ENCODE measurements at places on chromosomes 11 and 22. TPM values are rescaled to one million over a fixed set of nuclear protein-coding genes. Genes with fewer than 3 reads are reported as not detected.

Gene HBD
- polyA plus RNA-seq: not detected

GRCh38 chr11:9787260-9787659 is 123.4 kb downstream of the SWAP70 start:
- DNase-seq: no peak

GRCh38 chr22:19121631-19122142 is 525 bp downstream of the DGCR2 start:
- peak; percentile 78 for DNase-seq

DNA sequence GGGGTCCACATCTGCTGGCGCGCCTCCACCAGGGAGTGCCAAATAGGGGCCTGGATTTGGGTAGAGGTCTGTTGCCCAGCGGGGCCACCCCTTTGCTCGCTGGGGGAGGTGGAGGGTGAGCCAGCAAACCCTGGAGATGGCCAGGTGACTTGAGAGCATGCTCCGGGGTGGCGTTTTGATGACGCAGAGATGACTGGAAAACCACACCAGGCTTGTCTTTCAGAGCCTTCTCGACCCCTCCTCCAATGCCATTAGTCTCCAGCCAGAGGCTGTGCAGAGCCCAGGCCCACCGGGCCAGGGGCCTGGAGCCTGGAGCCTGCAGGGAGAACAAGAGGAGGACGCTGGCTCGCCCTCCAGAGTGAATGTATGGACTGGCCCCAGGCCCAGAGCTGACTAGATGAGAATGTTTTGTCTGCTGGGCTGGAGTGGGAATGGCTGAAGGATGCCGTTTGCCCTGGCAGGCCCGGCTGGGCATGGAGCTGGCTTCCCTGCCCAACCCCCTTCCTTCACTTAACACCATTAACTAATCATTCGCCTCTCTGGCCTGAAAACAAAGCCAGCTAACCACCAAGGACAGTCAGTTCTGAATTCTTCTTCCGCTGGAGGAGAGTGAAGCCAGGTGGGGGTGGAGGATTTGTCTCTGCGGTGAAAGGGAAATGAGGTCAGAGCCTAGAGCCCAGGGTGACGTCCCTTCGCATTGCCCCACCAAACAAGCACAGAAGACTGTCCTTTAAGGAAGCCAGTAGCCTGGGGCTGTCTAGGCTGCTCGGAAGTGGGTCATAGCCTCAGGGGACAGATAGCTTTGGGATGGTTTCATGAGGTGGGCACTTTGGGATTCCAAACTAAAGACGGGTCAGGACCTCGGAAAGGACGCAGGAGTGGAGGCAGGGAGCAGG is 1.6 kb upstream of the MCAM start:
- DNase-seq: peak; percentile 61

DNA sequence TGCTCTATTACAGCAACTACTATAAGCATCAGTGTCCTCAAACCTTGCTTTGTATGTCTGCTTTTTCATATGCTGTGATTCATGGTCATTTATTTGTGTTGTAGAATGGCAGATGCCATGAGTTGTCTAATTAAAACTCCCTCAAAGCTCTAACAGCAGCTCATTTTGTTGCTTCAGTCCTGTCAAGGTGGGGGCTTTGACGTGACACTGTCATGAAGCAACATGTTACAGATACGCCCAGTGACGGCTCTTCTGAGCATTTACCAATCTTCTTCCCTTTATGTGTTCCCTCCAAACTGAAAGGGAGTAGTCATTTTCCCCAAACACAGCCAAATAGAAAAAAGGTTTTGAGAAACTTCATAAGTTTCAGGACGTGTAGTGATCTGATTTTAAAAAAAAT is 106.7 kb downstream of the DBX1 start:
- no peak for DNase-seq

DNA sequence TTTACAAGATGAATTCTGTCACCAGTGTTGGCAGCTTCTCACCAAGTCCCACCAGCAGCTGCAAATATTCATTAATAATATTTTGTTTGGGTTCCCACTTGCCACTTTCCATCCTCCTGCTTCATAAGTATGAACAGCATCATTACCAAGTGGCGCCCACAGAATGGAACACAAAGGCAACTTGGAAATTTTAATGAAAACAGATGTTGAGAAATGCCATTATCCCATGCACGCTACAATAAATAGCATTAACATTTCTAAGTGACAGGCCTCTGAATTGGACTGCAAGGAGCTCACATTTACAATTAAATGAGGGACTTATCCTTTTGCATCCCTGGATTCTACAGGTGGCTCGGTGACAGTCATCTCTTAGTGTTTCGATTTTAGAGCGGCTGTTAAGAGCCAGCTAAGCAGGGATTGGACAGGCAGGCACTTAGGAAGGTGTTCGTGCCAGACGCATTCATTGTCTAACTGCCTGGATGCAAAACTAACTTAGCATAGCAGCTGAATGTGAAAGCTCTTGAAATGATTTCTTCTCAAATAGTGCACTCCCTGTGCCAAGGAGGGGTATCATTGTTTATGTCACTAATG is 170.3 kb downstream of the KIRREL3 start:
- no peak for DNase-seq

DNA sequence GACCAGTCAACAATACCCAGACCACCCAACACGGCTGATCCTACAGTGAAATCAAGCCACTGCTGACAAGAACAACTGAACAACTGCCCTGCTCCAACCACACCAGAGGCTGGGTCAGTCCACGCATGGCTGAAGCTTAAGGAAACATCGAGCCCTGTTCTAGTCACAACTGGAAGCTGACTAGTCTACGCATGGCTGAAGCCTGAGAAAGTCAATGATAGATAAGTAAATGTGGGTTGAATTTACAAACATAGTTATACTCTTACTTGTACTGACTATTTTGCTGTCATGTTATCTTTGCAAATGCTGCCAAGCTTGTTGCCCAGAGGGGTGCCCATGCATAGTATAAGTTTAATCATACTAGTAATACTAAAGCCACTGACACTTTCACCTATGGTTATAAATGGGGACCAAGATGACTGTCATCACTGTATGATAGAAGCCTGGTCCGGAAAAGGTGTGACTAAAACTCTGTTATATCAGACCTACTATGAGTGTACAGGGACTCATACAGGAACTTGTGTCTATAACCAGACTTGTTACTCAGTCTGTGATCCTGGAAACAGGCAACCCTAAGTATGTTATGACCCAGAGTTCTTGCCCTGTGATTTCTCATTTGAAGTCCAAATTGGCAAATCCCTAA is 43.4 kb upstream of the GLYAT start:
- DNase-seq: no peak
